NCI-H526 treated with DMSO at 0.1 percent for 48 hours (cell line): ENCODE measurements at places on chromosomes 1 and 21.
A peak's percentile ranks its signal among the peaks of the same experiment; 100 is the strongest.

- DNase-seq: peak; percentile 16
These were observed 48.8 kb downstream of the TENT5C start for GRCh38 chr1:117654493-117655219.

GRCh38 chr1:155120253-155120652 is 7.4 kb upstream of the EFNA1 start:
- no peak for DNase-seq

GRCh38 chr1:170765712-170766330 is 101.9 kb downstream of the PRRX1 start:
- peak; percentile 39 for DNase-seq

DNA sequence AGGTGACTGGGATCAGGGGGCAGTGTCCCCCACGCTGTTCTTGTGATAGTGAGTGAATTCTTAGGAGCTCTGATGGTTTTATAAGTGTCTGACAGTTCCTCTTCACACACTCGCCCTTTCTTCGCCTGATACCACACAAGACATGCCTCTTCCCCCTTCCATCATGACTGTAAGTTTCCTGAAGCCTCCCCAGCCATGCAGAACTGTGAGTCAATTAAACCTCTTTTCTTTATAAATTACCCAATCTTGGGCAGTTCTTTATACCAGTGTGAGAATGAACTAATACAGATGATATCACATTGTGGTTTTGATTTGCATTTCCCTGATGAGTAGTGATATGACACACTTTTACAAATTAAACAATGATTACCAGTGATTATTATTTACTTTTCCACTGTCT is 229.9 kb downstream of the AKT3 start:
- no peak for DNase-seq

GRCh38 chr1:2382621-2383361 is 8.6 kb downstream of the MORN1 start:
- no peak for DNase-seq

DNA sequence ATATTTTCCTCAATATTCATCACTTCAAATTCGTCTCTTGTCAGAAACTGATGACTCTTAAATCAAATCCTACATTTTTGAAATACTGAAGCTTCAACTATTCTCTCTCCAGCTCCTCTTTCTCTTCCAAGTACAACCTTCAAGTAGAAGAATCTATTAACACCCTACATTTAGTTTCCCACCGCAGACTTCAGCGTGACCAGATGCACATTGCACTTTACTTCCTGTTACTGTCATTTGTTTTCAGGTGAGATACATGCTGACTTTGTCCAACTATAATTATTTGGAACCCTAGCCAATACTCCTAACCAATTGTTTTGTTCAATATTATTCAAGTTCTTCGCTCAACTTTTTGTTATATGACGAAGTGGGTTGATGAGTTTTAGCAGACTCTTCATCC is 116.0 kb downstream of the MRPL39 start:
- no peak for DNase-seq

- no peak for DNase-seq
These were observed 31.3 kb downstream of the NSL1 start for GRCh38 chr1:212760126-212760823.

- no peak for DNase-seq
These were observed 1.4 kb downstream of the CXADR start for GRCh38 chr21:17514124-17514845.

DNA sequence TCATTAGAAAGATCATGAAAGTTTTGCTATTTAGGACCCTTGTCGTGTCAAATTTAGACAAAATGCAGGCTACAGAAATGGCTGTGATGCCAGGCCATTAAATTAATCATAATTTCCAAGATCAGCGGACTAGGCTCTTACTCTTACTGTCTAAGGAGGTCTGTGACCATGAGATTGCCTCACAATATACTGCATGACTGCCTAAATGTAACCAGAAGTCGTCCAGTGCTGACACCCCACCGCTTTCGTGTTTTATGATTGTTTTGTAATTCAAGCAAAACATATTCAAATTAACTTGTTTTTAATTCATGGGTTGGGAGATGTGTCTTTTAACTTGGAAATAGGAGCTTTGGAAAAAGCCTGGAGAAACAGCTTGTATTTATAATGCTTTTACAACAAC is 947.5 kb downstream of the BRINP3 start:
- DNase-seq: peak; percentile 78

GRCh38 chr1:53462769-53463501 is 3.7 kb downstream of the DMRTB1 start:
- DNase-seq: no peak

- DNase-seq: no peak
These were observed 40.9 kb downstream of the VPS26C start for GRCh38 chr21:37226041-37226920.

GRCh38 chr1:171966426-171967220 is 125.3 kb downstream of the DNM3 start:
- DNase-seq: no peak
